ENCODE measurements at places on chromosomes 12 and 14.
A peak's percentile ranks its signal among the peaks of the same experiment; 100 is the strongest.

DNA sequence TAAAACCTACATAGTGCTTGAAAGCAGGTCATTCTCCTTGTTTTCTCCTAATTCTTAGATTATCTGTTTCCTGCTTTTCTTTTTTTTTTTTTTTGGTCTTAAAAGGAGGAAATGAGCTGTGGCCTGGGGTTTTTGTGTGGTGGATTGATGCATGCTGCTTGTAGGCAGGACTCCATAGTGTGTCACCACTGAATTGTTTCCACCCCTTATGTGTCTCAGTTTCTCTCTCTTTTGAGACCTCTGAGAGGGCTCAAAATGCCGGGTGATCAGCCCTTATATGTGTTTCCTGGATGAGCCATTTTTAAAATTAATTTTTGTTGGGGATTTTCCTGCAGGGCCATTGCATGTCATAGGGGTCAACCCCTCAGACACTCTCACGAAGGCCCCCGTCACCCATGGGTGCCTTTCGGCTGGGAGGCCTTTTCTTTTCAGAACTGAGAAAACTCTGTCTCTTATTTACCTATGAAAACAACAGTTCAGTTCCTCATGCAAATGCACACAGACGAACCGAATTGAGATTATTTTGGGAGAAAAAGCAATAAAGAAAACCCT, 32.0 kb upstream of the LRRK2 start:
- DNase-seq = peak; percentile 81

DNA sequence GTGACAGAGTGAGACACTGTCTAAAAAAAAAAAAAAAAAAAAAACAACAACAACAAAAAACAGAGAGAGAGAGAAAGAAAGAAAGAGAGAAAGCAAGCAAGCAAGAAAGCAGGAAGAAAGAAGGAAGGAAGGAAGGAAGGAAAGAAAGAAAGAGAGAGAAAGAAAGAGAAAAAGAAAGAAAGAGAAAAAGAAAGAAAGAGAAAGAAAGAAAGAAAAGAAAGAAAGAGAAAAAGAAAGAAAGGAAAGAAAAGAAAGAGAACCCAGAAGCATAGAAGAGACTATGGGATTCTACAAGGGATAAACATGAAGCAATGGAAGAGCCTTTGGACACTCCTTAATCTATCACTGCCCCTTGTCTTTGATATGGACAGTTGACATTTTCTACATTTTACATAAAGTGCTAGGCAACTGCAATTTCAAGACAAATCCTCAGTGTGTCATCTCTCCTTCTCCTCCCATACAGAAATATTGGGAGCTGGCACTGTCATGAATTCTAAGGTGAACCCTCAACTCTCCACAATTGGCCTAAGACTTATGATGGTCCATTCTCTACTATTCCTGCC, 151.9 kb upstream of the CPM start:
- DNase-seq = no peak

- DNase-seq = peak; percentile 5
These were observed 679 bp downstream of the BDKRB2 start for GRCh38 chr14:96205059-96205977.

GRCh38 chr14:68501171-68501570, 291.7 kb downstream of the ZFP36L1 start:
- DNase-seq = no peak

- DNase-seq = no peak
These were observed 259.7 kb upstream of the DCN start for GRCh38 chr12:91441993-91442952.

- no peak for DNase-seq
These were observed 66.9 kb downstream of the GPATCH2L start for GRCh38 chr14:76218662-76219061.

DNA sequence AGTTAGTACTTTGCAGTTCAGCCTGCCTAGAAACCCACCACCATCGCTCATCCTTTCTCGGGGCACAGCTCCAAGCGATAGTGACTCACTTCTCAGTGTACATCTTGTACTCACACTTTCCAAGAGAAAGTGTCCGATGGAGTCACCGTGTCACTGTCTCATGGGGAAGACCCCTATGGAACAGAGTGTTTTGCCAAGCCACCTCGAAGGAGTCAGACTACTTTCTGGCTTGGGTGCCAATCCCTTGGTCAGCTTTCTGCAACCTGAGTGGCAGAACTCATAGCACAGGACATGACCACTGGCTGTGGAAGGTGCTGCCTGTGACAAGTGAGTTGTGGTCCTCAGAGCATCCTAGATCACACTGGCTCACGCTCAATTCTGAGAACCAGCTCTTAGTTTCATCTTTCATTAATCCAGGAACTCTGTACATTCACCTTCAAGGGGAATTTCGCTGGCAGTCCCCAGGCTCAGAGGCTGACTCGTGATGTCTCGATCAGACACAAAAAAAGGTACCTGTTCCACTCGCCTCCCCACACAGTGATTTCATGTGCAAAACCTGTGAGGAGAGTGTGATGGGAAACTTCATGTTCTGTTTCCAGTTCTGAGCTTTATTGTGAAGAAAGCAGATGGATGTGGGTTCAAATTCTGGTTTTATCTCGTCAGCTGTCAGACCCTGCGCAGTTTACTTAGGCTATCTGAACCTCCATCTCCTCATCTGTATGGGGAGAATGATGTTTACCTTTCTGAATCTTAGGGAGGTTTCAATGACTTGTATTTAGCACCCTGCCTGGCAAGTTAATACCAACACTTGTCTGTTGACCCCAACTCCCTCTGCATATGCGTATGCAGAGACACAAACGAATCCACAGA, 127.3 kb upstream of the CCND2 start:
- DNase-seq = peak; percentile 83

GRCh38 chr12:75884465-75884985, 147.1 kb downstream of the PHLDA1 start:
- no peak for DNase-seq

GRCh38 chr12:6437586-6437985, 7.2 kb upstream of the CD27 start:
- DNase-seq = no peak

DNA sequence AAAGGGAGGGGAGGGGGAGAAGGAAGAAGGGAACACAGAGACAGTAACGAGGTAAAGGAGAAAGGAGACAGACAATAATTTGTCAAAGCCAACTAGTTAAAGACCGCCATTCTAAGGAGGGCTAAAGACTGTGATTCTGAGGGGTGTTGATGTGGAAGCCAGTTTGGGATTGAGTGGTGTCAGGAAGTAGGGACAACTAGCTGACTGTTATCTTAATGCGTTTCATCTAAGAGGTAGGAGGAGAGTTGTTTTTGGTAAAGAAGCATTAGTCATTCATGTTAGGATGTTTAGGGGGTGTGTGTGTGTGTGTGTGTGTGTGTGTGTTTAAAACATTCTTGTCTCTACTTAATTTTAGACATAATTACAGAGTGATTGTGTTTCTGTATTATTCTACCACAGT, 95.0 kb downstream of the INSM2 start:
- DNase-seq = no peak

GRCh38 chr12:54431911-54432814, 13.1 kb upstream of the ITGA5 start:
- DNase-seq = no peak

- DNase-seq = peak; percentile 89
These were observed 15.2 kb downstream of the RASSF3 start for GRCh38 chr12:64625243-64626077.

GRCh38 chr14:100325231-100325632, 2.1 kb downstream of the SLC25A47 start:
- DNase-seq = no peak

DNA sequence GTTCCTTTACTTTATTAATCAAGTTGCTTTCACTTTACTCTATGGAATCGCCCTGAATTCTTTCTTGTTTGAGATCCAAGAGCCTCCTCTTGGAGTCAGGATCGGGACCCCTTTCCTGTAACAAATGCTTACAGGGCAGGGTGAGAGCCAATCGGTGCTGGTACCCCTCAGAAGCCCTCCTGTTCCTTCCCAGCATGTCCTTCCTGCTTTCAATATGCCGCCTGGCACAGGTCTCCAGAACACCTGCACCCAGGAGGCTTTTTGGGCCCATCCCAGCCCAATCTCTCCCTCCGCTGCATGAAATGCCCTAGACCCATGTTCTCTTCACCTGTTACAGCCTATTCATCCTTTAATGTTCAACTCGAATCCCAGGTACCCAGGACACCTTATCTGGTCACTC, 122.2 kb downstream of the FOXN3 start:
- DNase-seq = no peak

GRCh38 chr12:69987579-69988091, 162.6 kb downstream of the MYRFL start:
- DNase-seq = no peak

All from B cell (primary cell).